ENCODE measurements at places on chromosomes 3 and 15. TPM values are rescaled to one million over a fixed set of nuclear protein-coding genes. Genes with fewer than 3 reads are reported as not detected.

Gene AMT
- total RNA-seq, result 25.1 TPM

Gene TRIP4
- total RNA-seq, result 14.9 TPM

Gene DLL4
- total RNA-seq, result 28.3 TPM

Gene C3orf38
- 24.5 TPM for total RNA-seq

Gene KCNMB2
- total RNA-seq, result 29.3 TPM

Gene THUMPD3
- total RNA-seq, result 32.9 TPM

All from metanephros (tissue), 2 donors.